ENCODE measurements at places on chromosomes 2 and 18. TPM values are rescaled to one million over a fixed set of nuclear protein-coding genes. Genes with fewer than 3 reads are reported as not detected.

Gene SCG2
- total RNA-seq: 2.3 TPM

Gene SLC11A1
- under 0.01 TPM for total RNA-seq

Gene ACMSD
- total RNA-seq: not detected

Gene NPHP1
- 3.2 TPM for total RNA-seq

Gene DUSP2
- total RNA-seq: 1.8 TPM

Gene PHOSPHO2
- total RNA-seq: 0.36 TPM

Gene TMEM178A
- 5.7 TPM for total RNA-seq

Gene EN1
- total RNA-seq: not detected

Gene CELF4
- total RNA-seq: not detected

Gene PGAP1
- total RNA-seq: 4.2 TPM

Gene DYSF
- 6.3 TPM for total RNA-seq

Gene ITM2C
- total RNA-seq: 151 TPM

Gene AQP12A
- total RNA-seq: not detected

Gene NYAP2
- total RNA-seq: not detected

Gene IL1F10
- not detected for total RNA-seq

Gene CDKL4
- total RNA-seq: 1.3 TPM

Gene RBKS
- total RNA-seq: 1.8 TPM

Gene MALL
- total RNA-seq: 7.3 TPM

Gene DPP4
- 64.8 TPM for total RNA-seq

Gene CNNM4
- 2.0 TPM for total RNA-seq

Gene RND3
- total RNA-seq: 53.6 TPM

Gene TBR1
- total RNA-seq: not detected
